Fibroblast of skin of right biceps (primary cell): ENCODE measurements at places on chromosomes 5 and 9.
A peak's percentile ranks its signal among the peaks of the same experiment; 100 is the strongest.

DNA sequence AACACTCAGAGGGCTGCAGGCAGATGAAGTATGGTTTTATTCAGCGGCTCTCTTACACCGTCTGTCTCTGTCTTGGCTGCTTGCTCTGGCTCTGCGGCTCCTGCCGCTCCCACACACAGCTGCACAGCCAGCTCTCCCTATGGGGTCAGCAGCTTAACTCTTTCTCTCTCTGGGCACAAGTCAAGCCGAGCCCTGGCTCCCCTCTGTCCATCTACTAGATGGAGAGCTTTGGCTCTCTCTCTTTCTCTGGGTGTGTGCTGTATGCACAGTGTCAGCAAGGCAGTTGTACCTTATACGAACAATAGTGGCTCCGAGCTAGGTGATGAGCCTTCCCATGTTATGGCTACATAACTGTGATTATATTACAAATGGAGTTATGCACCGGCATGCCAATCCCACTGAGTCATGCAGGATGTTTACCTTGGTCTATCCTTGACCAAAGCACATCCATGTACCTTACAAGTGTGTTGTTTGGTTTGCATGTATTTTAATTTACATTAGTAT lies 19.3 kb upstream of the PPP2CA start:
- DNase-seq: peak; percentile 62

DNA sequence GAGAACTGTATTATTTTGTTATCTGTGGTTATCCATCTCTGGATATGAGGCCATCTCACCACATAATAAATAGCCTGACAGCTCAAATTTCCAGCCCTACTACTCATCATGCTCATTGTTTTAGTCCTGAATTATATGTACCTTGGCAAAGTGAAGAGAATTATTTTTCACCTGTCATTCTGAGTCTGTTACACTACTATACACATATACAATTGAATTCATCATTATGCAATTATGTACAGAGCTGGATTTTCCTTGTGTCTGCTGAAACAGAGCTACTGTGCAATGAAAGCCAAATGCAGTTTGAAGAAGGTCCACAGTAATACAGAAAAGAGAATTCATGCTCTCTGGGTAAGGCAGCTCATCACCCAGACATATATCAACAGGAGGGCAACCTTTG lies 28.5 kb downstream of the ESM1 start:
- no peak for DNase-seq

- peak; percentile 56 for DNase-seq
Measured at GRCh38 chr9:101601904-101602765, 7.4 kb upstream of the PPP3R2 start.

- no peak for DNase-seq
Measured at GRCh38 chr5:8382456-8382855, 513.5 kb downstream of the MTRR start.

DNA sequence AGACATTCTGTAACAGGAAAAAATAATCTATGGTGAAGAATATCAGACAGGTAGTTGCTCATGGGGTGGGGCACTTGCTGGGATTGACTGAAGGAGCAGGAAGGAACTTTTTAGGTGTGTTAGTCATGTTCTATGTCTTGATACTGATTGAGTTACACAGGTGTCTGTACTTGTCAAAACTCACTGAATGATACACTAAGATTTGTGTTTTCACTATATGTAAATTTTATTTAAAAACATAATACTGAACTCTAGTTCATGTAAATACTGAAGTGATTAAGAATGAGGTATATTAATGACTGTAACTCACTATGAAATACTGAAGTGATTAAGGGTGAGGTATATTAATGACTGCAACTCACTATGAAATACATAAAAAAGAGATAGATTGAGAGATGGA lies 28.5 kb downstream of the IL6ST start:
- no peak for DNase-seq

DNA sequence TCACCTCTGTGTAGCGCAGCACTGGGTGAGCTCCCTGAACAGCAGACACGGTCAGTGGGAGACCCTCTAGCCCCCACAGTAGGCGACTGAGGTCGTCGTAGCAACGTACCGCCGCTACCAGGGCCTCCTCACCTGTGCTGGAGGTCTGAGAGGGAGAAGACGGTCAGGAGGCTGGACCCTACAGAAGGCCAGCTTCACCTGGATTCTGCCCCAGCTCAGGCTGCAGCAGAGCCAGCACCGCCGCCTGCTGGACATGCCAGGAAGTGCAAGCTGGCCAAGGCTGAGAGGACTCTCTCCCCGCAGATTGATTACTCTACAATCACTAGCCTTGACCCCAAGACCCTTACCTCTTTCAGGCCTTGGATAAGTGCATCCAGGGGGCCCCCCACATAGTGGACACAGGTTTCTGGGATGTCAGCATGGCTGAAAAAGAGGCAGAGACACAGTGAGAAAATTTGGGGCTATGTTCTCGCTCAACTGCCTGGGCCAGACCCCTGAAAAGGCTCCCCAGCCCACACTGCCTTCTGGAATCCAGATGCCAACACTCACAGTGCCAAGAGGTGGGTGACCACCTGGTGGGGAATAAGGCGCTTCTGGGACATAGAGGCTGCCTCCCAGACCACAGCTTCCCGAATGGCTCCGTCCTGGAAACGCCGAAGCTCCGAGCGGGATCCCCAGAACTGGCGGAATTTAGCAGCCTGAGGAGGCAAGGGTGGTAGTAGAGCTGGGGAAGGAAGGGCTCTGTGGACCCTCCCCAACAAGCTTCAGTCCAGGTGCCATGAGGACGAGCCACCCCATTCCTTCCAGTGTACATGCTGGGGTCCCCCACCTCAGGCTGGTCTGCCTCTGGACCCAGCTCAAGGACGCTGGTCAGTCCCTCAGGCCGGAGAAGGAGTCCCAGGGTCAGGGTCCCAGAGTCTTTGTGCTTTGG lies 6.9 kb downstream of the NOL6 start:
- DNase-seq: peak; percentile 27

DNA sequence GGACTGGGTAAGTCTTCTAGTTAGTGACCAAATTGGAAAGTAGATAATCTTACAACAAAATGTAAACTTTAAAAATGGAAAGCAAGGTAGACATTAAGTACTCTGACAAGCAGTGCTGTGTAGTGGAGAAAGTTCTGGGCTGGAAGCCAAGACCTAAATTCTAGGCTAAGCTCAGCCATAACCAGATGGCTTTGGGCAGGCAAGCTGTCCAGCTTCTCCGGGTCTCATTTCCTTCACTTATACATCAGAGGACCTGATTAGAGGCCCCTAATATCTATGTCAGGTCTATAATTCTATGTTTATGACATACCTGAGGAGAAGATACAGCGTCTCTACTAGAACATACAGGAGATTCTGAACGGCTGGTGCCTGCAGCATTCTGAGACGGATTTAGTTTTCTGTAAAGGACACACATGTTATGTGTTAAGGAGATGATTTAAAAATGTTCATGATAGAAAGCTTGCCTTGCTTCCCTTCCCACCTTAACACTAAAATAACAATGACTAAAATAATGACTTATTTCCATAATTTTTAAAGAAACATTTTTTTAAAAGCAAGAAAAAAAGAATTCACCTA lies 61.2 kb downstream of the ELL2 start:
- peak; percentile 72 for DNase-seq

GRCh38 chr5:102223542-102224477 lies 72.3 kb downstream of the SLCO4C1 start:
- DNase-seq: peak; percentile 13

DNA sequence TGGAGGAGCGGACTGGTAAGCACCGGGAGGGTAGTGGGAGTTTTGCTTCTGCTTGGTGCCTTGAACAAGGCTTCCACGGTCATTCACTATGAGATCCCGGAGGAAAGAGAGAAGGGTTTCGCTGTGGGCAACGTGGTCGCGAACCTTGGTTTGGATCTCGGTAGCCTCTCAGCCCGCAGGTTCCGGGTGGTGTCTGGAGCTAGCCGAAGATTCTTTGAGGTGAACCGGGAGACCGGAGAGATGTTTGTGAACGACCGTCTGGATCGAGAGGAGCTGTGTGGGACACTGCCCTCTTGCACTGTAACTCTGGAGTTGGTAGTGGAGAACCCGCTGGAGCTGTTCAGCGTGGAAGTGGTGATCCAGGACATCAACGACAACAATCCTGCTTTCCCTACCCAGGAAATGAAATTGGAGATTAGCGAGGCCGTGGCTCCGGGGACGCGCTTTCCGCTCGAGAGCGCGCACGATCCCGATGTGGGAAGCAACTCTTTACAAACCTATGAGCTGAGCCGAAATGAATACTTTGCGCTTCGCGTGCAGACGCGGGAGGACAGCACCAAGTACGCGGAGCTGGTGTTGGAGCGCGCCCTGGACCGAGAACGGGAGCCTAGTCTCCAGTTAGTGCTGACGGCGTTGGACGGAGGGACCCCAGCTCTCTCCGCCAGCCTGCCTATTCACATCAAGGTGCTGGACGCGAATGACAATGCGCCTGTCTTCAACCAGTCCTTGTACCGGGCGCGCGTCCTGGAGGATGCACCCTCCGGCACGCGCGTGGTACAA lies 556 bp downstream of the PCDHGC3 start:
- peak; percentile 84 for DNase-seq

- DNase-seq: peak; percentile 61
Measured at GRCh38 chr9:106482733-106483132, 380.2 kb upstream of the ZNF462 start.

- DNase-seq: no peak
Measured at GRCh38 chr9:88684046-88684445, 149.1 kb downstream of the NXNL2 start.

- DNase-seq: peak; percentile 25
Measured at GRCh38 chr5:177310757-177311391, 824 bp downstream of the MXD3 start.

DNA sequence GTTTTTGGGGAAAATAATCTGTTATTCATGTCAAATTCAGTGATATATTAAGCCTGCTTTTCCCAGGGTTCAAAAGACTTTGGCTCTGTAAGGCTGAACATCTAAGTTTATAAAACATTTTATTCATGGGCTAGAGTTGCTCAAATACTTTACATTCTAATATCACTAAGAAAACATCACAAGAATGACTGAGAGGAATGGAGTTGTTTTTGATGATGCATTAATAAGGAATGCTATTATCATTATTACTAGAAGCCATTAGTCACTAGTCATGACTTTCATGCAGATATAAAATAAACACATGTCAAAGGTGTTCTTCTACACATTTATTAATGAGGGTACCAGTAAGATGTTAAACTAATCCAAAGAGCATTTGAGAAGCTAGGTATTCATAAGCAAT lies 185.5 kb upstream of the KCNN2 start:
- peak; percentile 65 for DNase-seq

DNA sequence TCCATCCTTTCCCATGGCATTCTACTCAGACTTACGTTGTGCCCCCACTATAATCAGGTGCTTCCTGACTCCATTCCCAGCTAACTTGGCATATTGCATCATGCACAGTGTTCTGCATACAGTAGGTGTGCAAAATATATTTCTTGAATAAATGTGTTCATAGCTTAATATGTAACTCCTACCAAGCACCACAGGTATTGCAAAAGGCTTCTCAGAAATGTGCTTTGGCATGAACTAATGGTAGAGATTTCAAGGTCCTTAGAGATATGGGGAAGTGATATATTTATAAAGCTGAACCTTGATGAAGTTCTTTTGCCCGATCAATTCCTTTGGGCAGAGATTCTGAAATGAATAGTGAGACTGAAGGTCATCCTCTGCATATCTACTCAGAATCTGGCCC lies 220.4 kb downstream of the KCTD16 start:
- no peak for DNase-seq

- DNase-seq: no peak
Measured at GRCh38 chr9:77916820-77917219, 114.8 kb downstream of the GNAQ start.

DNA sequence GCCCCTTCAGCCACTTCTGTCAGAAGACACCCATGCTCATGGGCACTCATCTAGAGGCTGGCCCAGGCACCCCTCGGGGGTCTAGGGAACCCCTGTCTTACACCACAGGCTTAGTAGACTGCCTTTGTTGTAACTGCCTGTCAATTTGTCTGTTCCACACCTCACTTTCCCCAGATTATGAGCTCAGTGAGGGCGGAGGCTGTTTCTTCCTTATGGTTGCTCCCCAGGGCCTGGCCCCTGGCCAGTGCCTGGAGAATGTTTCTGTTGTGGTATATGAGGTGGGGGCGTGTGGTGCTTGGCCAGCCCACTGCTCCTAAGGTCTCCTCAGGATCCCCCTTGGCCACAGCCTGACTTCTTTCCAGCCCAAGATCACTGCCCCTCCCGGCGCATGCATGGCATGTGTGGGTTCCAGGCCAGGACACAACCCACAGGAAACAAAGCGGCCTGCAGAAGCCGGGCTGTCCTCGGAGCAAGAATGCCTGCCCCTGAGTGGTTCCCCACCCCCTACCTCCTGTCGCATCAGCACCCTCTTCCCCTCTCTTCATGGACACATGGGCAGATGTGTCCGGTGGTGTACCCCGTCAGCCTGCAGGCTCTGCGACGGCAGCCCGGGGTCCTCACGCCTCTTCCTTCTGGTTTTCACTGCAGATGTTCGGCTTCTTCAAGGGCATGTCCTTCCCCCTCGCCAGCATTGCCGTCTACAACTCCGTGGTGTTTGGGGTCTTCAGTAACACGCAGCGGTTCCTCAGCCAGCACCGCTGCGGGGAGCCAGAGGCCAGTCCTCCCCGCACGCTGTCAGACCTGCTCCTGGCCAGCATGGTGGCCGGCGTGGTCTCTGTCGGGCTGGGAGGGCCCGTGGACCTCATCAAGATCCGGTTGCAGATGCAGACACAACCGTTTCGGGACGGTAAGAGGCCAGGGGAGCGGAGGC lies 17.7 kb downstream of the SLC25A48 start:
- no peak for DNase-seq

GRCh38 chr9:101569741-101570501 lies 24.8 kb downstream of the PPP3R2 start:
- no peak for DNase-seq

- no peak for DNase-seq
Measured at GRCh38 chr5:124602925-124603650, 143.4 kb downstream of the ZNF608 start.

DNA sequence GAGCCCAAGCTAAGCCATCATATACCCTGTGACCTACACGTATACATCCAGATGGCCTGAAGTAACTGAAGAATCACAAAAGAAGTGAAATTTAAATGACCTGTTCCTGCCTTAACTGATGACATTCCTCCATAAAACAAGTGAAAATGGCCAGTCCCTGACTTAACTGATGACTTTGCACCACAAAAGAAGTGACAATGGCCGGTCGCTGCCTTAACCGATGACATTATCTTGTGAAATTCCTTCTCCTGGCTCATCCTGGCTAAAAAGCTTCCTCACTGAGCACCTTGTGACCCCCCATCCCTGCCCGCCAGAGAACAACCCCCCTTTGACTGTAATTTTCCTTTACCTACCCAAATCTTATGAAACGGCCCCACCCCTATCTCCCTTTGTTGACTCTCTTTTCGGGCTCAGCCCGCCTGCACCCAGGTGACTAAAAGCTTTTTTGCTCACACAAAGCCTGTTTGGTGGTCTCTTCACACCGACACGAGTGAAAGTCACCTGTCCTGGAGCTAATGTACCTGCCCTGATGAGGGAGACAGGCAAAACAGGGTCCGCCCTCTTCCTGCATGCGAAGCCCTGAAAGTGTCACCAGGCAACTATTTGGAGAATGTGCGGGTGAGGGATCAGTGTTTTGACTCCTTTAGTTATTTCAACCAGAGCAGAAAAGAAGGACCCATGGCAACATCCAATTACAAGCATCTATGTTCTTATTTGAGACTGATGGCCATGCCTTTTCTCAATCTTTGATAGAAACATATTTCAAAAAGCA lies 266.1 kb downstream of the SMARCA2 start:
- peak; percentile 39 for DNase-seq
